ENCODE measurements at places on chromosomes 3 and 15. TPM values are rescaled to one million over a fixed set of nuclear protein-coding genes. Genes with fewer than 3 reads are reported as not detected.

SLC33A1 gene
- total RNA-seq = 16.8 TPM

RLBP1 gene
- not detected for total RNA-seq

THAP10 gene
- 1.9 TPM for total RNA-seq

CALML4 gene
- 4.8 TPM for total RNA-seq

ASB14 gene
- not detected for total RNA-seq

CD200R1L gene
- total RNA-seq = not detected

SLC2A2 gene
- 0.19 TPM for total RNA-seq

SLC6A11 gene
- total RNA-seq = not detected

RBP2 gene
- total RNA-seq = not detected

KLHL6 gene
- total RNA-seq = 29.7 TPM

GOLGA8J gene
- not detected for total RNA-seq
